ENCODE measurements at places on chromosomes 12 and 14.

DNA sequence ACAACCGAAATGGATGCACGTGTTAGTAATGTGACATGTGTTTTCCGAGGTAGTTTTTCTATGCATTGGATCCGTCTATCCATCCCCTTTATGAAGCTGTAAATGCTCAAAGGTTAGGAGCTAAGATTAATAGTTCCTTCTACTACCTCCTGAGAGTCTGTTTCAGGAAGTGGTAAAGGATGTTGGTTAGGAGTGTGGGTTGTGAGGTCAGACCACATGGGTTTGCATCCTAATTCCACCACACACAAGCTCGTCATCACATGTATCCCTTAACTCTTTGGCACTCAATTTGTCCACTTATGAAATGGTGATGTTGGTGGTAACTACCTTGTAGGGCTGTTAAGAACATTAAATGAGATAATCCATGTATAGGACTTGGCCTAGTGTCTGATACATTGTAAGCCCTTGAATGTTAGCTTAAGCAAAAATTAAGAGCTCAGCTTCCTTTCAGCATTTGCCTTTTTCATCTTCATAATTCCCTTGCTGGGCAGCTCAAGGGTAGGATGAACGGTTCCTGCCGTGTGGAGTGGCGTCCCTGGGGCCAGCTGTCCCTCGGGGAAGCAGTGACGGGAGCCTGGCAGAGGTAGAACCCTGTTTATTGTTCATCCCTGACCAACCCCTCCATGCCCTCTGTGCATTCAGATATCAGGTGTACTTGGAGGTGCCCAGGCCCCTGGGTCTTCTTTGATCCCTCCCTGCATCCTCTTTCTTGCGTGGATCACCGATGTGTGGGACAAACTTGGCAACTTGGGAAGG lies 52.3 kb downstream of the TSPAN9 start:
- peaks cover 17% of the 10 kb centered on the region for H3K4me1 ChIP-seq
- H3K27me3 ChIP-seq: peaks cover 48% of the 10 kb centered on the region
- peak; percentile 49 for DNase-seq
- no peak overlapping the region for H3K4me3 ChIP-seq
- no peak overlapping the region for H3K27ac ChIP-seq
- no peaks in the 10 kb centered on the region for H3K36me3 ChIP-seq

- H3K27ac ChIP-seq: no peak overlapping the region
- no peak overlapping the region for H3K4me3 ChIP-seq
- no peaks in the 10 kb centered on the region for H3K36me3 ChIP-seq
- DNase-seq: no peak
These were observed 70.4 kb downstream of the POLR3B start for GRCh38 chr12:106427917-106428316.

DNA sequence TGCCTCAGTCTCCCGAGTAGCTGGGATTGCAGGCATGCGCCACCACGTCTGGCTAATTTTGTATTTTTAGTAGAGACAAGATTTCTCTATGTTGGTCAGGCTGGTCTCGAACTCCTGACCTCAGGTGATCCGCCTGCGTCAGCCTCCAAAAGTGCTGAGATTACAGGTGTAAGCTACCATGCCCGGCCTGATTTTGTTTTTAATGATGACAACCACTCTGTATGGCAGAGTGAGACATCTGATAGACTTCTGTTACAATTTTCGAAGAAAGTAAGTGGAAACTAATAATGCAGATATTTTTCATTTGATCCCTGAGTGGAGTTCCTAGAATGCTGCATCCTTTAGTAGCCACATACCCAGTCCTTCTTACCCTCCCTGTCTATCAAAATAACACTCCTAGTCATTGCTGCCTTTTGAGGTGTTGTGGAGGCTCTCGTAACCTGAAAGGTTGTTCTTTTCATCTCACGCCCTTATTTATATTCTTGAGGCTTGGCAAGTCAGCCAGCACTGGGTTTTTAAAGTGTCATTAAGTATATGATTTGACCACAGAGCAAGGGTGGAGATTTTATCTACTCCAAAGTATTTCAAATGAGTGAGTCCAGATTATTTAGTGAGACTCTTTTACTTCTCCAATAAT lies 5.9 kb upstream of the EID3 start:
- no peak for DNase-seq
- H3K27ac ChIP-seq: no peak overlapping the region
- H3K4me1 ChIP-seq: peaks cover 58% of the 10 kb centered on the region
- no peaks in the 10 kb centered on the region for H3K27me3 ChIP-seq
- peaks cover 71% of the 10 kb centered on the region for H3K36me3 ChIP-seq

- H3K4me1 ChIP-seq: peaks cover 74% of the 10 kb centered on the region
- H3K27ac ChIP-seq: peak overlapping the region; percentile 85
- no peaks in the 10 kb centered on the region for H3K27me3 ChIP-seq
- no peak for DNase-seq
These were observed 84.4 kb downstream of the ARF6 start for GRCh38 chr14:49977126-49977841.

DNA sequence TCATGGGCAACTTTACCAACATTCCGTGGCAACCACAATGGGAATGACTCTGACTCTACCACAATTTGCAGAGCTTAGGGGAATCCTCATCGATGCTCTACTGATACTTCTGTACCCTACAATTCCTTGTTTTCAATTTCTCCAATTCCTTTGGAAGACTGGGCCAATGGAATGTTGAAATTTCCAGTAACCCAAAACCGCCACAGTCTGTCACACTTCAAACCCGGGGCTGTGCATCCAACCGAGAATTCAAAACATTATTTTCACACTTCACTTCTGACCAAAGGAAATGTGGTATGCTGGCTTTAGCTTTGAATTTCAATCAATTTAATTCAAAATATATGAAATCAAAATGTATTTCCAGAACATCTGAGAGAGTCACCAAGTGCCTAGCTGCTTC lies 951.4 kb downstream of the VRK1 start:
- peaks cover 4% of the 10 kb centered on the region for H3K27me3 ChIP-seq
- DNase-seq: no peak
- no peaks in the 10 kb centered on the region for H3K4me1 ChIP-seq
- no peak overlapping the region for H3K4me3 ChIP-seq
- no peak overlapping the region for H3K27ac ChIP-seq
- H3K36me3 ChIP-seq: no peaks in the 10 kb centered on the region

- H3K4me3 ChIP-seq: no peak overlapping the region
- no peak for DNase-seq
- H3K4me1 ChIP-seq: no peaks in the 10 kb centered on the region
- no peaks in the 10 kb centered on the region for H3K27me3 ChIP-seq
These were observed 46.7 kb downstream of the TGFB3 start for GRCh38 chr14:75934998-75935628.
